ENCODE measurements at places on chromosomes 5 and 9.

- DNase-seq = no peak
These were observed 525.2 kb upstream of the TRPC7 start for GRCh38 chr5:136890431-136891148.

DNA sequence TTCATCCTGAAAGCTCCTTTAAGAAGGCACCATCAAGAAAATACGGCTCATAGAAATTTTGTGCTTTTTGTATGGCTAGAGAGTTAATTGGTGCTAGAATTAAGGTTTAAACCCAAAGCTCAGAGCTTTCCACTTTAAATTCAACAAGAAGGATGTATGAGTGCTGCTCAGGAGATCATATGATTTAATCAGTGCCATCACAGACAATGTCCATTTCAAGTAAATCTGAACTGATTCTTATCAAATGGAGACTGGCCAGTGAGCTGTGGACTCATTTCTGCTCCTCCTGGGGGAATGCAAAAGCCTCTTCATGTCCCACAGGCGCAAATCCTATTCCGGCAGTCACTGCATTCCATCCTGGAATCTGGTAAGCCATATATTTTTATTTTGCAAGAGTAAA, 327.2 kb downstream of the BNC2 start:
- no peak for DNase-seq

DNA sequence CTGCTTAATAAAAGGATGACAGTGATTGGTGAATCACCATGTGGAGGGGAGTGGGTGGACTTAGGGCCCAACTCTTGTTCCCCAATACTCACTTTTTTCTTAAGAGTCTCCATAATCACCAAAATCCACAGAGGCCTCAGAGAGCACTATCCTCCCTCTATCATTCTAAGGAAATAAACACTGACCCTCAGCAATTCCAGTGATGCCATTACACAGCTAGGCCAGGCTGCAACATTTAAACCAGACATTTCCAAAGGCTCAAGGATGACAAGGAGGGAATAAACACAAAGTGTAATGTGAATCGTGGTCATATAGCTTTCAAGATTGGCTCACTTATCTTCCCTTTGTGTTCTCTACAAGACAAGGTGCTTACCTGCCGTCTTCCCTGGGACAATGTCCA, 2.4 kb upstream of the ARSI start:
- no peak for DNase-seq

GRCh38 chr9:505741-506059, 291.0 kb downstream of the DOCK8 start:
- DNase-seq = no peak

DNA sequence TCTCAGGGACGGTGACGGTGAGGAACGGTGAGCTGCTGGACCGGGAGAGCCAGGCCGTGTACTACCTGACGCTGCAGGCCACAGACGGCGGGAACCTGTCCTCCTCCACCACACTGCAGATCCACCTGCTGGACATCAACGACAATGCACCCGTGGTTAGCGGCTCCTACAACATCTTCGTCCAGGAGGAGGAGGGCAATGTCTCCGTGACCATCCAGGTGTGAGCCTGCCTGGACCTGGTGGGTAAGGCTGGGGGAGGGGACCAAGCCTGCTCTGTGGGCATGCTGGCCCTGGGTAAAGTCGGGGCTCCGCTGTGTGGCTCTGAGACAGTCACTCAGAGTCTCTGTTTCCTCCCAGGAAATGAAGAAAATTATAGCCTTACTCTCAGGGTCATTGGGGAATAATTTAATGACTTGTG, 29.3 kb downstream of the CDHR2 start:
- DNase-seq = peak; percentile 62

DNA sequence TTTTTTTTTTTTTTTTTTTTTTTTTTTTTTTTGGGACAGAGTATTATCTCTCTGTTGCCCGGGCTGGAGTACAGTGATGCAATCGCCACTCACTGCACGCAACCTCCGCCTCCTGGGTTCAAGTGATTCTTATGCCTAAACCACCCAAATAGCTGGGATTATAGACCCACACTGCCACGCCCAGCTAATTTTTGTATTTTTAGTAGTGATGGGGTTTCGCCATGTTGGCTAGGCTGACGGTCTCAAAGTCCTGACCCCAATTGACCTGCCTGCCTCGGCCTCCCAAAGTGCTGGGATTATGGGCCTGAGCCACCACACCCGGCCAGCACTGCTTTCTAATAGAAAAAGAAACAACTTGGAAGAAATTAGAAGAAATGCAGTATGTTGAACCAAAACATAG, 39.2 kb downstream of the TTC1 start:
- no peak for DNase-seq

GRCh38 chr9:131043646-131044045, 34.7 kb downstream of the LAMC3 start:
- no peak for DNase-seq

DNA sequence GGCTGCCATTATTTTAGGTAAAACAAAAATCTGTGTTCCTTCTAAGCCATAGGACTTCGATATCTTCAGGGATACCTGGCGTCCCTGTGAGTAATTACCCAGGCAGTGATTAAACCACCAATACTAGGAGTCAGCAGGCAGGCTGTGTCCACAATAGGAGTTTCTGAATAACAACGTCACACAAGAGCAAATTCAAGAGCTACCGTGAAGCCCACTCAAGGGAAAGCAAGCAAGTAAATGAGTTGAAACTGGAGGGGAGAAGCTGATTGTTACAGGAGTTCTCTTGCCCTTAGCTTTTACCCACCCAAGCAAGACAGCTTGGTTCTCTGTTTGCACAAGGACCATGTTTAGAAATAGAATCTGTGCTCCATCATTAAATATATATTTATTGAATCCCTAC, 50.8 kb downstream of the SEMA5A start:
- no peak for DNase-seq

- DNase-seq = no peak
These were observed 452.5 kb downstream of the TMEM38B start for GRCh38 chr9:106146886-106147285.

GRCh38 chr5:16897284-16897704, 38.8 kb downstream of the MYO10 start:
- no peak for DNase-seq

DNA sequence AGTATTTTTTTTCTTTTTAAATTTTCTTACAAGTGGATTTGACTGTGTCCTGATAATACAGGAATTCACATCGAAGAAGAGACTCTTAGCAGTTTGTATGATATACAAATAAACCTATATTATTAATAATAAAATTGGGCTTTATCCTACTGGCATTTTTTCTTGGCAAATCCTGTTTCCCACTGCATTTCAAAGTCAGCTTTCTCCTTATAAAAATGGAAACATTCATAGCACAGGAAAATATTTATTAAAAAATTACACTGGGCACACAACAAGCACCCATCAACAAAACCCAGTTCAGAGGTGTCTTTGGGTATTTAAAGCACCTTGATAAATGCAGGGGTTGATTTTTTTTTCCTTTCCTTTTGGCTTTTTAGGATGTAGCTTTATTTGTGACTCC, 200.9 kb downstream of the MEF2C start:
- no peak for DNase-seq

DNA sequence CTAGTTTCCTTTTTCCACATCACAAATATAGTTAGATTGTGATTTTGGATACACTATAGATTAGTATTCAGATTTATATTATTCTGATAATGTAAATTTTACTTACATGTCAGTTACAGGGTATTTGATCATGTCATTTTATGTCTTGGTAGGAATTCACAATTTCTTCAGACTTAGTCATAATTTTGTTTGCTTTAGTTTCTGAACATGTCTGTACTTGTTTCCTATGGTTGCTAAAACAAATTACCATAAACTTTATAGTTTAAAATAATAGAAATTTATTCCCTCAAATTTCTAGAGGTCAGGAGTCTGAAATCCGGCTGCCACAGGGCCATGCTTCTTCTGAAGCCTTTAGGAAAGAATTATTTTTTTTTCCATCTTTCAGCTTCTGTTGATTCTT, 1817.2 kb upstream of the CDH9 start:
- DNase-seq = no peak

DNA sequence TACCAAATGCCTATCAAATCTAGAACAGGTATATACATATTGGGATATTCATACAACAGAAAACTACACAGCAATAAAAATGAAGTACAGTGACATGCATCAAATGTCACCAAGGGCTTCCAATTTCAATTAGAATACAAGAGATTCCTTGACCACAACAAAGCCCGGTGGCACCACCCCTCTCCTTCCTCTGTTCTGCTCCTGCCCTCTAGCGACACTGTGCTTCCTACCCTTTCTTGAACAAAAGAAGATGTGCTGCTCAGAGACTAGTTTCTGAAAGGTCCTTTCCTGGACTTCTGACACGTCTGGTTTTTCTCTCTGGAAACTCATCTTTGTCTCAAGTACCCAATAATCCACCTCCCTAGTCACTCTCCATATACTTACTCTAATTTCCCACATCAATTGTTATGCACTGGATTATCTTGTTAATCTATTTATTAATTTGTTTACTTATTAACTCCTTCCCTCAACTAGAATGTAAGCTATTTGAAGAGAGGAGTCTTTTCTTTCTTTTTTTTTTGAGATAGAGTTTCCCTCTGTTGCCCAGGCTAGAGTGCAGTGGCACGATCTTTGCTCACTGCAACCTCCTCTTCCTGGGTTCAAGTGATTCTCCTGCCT, 70.4 kb upstream of the CTSV start:
- peak; percentile 57 for DNase-seq
